Sigmoid colon (tissue), 7 donors: ENCODE measurements at places on chromosomes 4 and X. TPM values are rescaled to one million over a fixed set of nuclear protein-coding genes. Genes with fewer than 3 reads are reported as not detected.
A peak's percentile ranks its signal among the peaks of the same experiment; 100 is the strongest.

- no peak for DNase-seq
Measured at GRCh38 chrX:81900522-81900921, 698.6 kb downstream of the SH3BGRL start.

GRCh38 chrX:10636851-10637250, 16.5 kb upstream of the MID1 start:
- no peak for DNase-seq

DNA sequence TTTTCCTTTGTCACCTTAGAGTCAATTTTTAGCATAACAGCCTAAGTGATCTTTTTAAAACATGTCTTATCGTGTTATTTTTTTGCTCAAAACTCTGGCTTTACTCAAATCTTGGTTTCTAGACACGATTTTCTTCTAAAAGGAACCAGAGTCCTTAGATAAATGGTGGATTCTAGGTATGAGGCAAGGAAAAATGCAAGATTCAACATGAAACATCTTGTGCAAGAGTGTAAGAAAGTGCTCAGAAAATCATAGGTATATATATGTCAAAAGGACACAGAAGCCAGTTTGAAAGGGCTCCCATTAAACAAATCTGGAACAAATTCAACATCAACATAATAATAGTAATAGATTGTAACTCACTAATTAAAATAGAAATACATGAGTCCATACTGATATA, 8.1 kb upstream of the ADGRG4 start:
- no peak for DNase-seq

- DNase-seq, result no peak
Measured at GRCh38 chrX:42495139-42495538, 282.8 kb downstream of the PPP1R2C start.

The AKAP14 gene
- not detected for total RNA-seq

The GABRG1 gene
- total RNA-seq, result not detected

DNA sequence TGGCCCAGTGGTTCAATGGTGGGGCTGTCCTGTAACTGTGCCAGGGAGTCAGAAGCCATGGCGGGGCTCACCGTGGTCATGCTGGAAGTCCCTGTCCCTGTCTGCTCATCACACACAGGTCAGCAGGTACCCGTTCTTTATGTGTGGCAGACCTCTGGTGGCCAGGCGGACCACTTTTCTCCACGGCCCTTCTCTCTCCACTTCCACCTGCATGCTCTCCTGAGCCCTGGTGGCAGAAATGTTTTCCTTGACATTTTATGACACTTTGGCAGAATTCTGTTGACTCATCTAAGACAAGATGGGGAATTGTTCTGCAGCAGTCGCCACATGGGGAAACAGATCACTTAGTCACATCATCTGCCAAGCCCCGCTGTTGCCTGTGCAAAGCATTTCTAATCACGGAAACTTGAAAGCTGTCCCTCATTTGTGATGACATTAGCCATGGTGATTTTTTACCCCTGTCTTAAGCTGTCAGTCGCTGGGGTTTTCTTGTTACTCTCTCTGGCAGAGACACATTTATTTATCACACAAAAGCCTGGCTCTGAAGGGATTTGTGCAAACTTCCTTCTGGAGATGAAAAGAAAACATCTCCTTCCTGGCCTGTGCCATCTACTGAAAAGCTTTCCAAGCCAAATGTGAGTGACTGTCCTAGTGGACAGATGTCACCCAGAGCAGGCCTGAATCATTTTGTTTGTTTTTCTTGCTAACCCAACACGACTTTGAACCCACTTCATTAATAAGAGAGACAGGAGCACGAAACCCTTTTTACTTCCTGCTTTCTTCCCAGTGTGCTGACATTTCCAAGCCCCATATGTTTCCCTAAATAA, 38.8 kb upstream of the STIM2 start:
- DNase-seq, result no peak

The PGAM4 gene
- not detected for total RNA-seq

- DNase-seq, result no peak
Measured at GRCh38 chr4:24121395-24122175, 231.7 kb upstream of the PPARGC1A start.

DNA sequence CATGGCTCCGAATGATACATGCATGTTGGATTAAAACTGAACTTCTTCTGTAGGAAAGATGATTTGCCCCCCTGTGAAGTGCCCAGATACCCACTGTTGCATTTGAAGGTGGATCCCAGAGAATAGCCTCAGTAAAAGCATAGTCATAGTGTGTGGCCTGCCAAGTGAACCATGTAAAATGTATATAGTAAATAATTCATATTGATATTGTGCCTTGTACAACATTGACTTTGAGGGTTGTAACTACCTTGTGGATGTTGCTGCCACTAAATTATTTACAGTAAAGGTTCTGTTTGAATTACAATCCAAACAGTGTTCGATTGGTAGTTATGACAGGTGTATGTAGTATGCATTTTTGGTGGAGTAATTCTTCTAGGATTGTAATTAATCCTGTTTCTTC, 19.2 kb downstream of the TMEM131L start:
- no peak for DNase-seq

GRCh38 chr4:57655342-57655741, 545.2 kb upstream of the IGFBP7 start:
- no peak for DNase-seq

The PDCL2 gene
- total RNA-seq, result not detected

- DNase-seq, result no peak
Measured at GRCh38 chr4:156710365-156711192, 261.0 kb downstream of the PDGFC start.

- no peak for DNase-seq
Measured at GRCh38 chrX:137823257-137823656, 257.3 kb downstream of the ZIC3 start.

The MAGED4 gene
- total RNA-seq, result 11.4 TPM

DNA sequence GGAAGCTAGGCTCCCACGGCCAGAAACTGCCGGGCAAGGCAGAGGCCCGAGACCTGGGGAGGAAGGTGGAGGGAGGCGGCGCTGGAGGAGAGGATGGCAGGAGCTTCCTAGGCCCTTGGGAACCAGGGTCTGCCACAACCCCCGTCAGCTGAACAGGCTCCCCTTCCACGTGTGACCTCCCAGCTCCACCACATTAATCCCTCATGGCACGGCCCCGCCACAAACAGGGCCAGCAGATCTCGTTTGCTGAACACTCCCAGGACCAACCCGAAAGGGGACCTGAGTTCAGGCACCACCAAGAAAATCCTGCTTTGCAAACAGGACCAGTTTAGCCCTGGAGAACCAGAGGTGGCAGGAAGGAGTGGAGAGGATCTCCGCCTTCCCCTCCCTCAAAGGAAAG, 62.7 kb downstream of the FHDC1 start:
- DNase-seq, result no peak

DNA sequence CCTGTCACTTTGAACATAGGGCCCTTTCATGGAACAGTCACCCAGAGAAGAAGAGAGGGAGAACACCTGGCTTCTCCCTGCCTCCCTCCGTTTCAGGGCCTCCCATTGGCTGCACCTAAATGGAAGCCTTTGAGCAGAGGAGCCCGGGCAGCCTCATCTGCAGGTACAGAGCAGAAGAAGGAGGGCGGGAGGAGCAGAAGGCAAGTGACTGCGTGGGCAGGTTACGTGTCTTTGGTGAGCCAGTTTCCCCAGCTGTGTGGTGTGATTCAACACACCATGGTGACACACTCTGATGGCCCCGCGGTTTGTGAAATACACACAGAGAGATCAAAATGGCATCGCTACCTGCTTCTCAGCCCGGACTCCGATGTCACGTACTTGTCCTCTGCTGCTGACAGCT, 431 bp downstream of the C4orf50 start:
- DNase-seq, result no peak

The SMIM31 gene
- total RNA-seq, result not detected

- DNase-seq, result no peak
Measured at GRCh38 chrX:18607966-18608365, 63.9 kb downstream of the RS1 start.

The WDR17 gene
- total RNA-seq, result 5.8 TPM

The SMR3B gene
- total RNA-seq, result not detected

DNA sequence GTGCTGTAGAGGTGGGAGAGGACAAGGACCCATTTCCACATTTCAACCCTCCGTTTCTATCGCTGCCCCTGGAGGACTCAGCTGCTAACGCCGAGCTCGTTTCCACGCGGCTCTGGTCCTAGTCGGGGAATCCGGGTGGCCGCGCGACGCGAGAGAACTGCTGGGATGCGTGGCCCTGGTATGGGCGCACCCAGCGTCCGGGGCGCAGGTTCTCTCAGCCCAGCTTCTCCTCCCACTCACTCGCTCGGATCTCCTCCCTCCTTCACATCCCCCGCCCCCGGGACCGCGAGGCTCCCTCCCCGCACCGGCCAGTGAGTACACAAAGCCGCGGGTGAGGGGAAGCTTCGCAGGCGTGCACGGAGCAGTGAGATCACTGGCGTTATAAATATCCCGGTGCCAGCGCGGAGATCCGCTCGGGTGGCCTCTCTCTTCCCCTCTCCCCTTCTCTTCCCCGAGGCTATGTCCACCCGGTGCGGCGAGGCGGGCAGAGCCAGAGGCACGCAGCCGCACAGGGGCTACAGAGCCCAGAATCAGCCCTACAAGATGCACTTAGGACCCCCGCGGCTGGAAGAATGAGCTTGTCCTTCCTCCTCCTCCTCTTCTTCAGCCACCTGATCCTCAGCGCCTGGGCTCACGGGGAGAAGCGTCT, at the start of gene FGF5:
FGF5 (plus strand) TSS at position 412 of the 649 bp plus-strand sequence; CDS start at position 573, 161 bp downstream.
- DNase-seq, result peak; percentile 86

- no peak for DNase-seq
Measured at GRCh38 chrX:7085879-7086278, 61.6 kb upstream of the STS start.

The DCAF8L2 gene
- total RNA-seq, result not detected

- no peak for DNase-seq
Measured at GRCh38 chr4:53313510-53313909, 52.4 kb downstream of the SCFD2 start.

The TRO gene
- total RNA-seq, result 19.9 TPM

DNA sequence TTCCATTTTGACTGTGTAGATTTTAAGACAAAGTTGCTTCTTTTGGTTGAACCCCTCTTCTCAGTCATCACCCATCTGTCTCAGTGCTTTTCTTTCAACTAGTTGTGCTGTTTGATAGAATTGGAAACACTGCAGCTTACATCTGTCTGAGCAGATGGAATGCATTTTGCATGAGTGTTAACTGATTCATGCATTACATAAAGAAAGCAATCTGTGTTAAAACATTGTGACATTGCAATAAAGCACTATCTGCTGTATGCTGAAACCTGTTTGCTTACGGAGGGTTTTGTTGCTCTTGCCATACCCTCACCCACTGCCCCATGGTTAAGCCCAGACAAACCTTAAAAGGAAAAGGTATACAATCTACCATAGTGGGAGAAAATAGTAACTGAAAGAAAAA, 47.4 kb downstream of the NRK start:
- no peak for DNase-seq

The PLXNB3 gene
- total RNA-seq, result 13.2 TPM
